ENCODE measurements at places on chromosomes 2 and 18.
A peak's percentile ranks its signal among the peaks of the same experiment; 100 is the strongest.

- peak; percentile 73 for DNase-seq
Measured at GRCh38 chr2:162073888-162074631, at the start of gene DPP4. Gene DPP4 (minus strand): TSS chr2:162074215. CDS start chr2:162073981, 234 bp downstream.

DNA sequence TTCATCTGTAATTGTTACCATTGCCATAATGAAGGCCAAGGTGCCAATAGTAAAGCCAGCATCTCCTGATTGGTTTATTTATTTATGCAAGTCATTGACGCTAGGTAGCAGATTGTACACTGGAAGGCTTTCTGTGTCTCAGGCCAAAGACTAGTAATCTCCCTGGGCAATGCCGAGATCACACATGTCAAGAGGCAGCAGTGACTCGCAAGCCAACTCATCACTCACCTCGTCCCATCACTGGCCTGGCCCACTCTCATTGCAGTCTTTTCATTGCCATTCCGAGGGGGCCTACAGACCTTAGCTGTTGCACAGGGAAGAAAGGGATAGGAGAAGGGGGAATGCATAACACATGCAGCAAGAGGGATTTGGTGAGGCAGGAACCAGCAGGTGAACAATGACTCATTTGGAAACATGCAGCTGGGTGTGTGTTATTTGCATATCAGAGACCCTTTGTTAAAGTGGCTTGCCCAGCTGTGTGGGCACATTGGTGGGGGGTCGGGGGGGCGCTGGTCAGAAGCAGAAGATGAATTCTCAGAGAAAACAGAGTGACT, 448.7 kb upstream of the HNRNPA3 start:
- DNase-seq, result no peak

DNA sequence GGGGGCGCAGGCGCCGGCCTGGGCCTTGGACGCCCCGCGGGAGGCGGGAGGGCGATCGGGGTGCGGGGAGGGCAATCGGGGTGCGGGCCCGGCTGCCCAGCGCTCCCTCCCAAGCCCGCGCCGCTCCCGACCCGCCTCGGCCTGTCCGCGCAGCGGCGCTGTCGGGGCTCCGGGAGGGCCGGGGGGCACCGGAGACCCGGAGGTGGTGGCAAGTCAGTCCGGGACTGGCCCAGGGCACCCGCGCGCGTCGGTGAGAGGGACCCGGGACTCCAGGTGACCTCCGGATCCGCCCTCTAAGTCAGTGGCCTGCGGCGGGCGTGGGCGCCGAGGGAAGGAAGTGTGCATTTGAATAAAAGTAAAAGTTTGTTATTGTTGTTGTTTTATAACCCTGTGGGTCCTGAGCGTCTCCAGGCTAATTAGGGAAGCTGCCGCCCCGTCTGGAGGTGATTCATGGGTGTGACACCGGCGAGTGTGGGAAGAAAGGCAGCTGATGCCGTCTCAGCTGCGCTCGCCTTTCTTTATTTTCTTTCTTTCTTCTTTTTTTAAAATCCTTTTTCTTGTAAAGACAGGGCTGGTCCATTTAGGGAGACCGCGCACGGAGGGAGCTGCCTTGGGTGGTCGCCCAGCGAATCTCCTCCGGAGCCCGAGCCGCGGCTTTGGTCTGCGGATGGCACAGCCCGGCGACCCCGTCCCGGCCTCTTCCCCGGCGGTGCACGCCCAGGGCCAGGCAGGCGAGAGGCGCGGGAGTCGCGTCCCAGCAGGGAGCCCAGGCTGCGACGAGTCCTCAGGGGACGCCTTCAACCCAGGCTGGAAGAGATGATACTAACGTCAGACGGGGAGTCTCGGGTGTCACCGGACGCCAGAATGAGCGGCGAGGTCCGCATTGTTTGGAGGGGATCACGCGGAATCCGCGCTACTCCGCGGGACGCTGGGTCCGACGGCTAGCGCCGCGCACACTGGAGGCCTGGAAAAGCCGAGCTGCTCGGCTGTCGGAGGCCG, 627 bp upstream of the CRACDL start:
- peak; percentile 45 for DNase-seq

GRCh38 chr18:74256190-74256589, 35.6 kb downstream of the CYB5A start:
- no peak for DNase-seq

DNA sequence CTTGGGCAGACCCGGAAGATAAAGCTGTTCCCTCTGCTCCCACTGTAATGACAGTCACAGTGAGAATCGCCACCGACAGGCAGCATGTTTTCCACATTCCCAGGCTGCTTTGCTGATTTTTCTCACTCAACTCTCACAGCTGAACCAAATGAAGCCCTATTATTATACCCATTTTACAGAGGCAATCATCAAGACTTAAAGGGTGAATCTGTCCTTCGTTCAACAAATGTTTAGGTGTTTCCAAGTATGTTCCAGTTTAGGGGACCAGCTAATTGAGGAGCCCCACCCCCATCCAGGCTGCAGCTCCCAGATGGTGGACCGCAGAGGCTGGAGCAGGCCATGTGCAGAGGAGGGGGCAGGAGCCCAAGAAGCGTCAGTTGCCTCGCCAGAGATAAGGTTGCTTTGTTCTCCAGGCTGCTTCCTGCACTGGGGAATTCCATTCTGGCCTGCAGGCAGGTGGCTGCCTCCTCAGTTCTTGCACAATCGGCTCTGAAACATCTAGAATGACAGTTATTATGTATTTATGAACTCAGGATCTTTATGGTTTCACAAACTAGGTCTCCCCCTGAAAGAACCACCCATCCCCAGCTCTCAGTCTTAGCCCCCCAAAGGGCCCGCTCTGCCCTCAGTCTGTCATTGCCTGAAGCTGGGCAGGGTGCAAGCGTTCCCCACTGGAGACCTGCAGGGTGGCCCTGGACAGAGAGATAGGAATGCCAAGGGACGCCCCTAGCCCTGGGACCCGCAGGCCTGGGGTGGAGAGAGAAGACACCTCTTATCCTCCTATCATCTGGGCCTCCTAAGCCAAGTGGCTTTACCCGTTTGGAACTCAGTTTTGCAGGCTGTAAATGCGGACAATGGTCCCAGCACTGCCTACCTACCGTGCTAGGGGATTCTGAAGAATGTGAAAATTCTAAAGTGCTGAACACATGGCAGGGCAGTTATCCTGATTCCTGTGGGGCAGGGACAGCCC, 49.1 kb upstream of the MYCN start:
- no peak for DNase-seq

DNA sequence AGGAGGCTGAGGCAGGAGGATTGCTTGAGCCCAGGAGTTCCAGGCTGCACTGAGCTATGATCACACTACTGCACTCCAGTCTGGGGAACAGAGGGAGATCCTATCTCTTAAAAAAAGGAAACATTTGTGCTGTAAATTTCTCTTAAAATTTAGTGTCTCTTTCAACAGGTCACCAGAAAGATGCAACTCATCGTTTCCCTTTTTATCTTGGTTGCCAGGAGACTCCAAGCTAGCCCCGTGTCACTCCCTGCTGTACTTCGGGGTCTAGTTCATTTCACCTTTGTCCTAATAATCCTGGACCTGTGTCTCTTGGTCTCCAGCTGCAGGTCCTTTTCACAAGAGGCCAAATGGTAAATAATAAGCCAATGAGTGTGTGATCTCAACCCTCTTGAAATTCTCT, 7.1 kb downstream of the HS1BP3 start:
- no peak for DNase-seq

DNA sequence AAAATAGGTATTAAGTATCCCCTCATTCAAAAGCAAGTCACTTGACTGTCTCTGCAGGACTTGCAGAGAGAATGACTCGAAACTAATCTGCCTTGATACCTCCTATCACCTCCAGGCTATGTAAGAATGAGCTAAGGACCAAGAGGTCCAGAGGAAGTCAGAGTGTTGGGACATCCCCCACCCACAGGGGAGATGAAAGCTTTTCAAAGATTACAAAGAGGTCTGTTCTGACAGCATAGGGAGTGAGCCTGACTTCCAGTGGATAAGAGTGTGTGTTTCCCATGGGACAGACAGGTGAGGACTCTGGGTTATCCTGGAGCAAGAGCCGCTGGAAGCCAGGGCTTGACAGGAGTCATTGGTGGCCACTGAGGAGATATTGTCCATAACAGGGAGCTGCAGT, 85.0 kb upstream of the TACR1 start:
- no peak for DNase-seq

DNA sequence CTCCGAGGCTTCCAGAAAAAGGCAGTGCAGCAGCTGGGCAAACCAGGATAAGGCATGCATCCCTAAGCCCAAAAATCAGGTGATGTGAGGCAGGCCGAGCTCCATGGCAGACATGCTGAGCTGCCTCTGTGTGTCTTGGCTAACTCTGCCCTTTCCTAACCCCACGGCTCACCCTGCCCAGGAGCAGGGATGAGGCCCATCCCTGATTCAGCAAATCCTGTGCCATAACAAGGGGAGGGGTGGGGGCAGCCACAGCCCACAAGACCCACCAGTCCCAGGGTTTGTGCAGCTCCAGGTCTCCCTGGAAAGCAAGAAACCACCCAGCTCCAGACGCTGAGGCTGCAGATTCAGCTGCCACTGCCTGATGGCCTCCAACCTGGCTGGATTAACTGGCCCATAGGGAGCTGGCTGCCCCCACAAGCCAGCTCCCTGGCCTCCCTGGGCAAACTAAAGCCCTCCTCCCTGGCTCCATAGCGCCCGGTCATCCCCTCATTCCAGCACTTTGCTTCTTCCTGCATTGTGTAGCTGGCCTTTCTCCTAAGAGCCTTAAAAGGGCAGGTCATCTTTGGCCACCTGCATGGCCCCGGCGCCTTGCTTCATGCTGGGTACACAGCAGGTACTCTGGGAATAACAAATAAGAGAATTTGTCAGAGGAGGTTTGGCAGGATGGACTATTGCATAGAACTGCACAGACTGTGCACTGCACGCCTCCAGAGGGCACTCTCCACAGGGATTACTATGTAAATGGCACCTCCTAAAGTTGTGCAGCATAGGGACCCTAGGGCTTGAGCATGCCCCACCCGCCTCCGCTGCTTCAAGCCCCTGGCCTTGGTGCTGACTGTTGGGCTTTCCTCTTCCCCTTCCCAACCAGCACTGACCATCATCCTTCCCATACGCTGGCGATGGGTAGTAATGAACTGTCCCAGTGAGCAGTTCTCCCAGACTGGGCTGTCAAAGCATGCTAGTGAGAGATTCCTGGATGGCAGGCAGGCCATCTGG, 10.7 kb downstream of the STEAP3 start:
- no peak for DNase-seq

GRCh38 chr2:217415316-217415715, 555.5 kb upstream of the TNP1 start:
- no peak for DNase-seq

- DNase-seq, result no peak
Measured at GRCh38 chr2:43513796-43514195, 82.0 kb downstream of the THADA start.

GRCh38 chr2:128734521-128735295, 416.0 kb upstream of the HS6ST1 start:
- peak; percentile 34 for DNase-seq

- no peak for DNase-seq
Measured at GRCh38 chr18:42477267-42477666, 522.2 kb downstream of the PIK3C3 start.

DNA sequence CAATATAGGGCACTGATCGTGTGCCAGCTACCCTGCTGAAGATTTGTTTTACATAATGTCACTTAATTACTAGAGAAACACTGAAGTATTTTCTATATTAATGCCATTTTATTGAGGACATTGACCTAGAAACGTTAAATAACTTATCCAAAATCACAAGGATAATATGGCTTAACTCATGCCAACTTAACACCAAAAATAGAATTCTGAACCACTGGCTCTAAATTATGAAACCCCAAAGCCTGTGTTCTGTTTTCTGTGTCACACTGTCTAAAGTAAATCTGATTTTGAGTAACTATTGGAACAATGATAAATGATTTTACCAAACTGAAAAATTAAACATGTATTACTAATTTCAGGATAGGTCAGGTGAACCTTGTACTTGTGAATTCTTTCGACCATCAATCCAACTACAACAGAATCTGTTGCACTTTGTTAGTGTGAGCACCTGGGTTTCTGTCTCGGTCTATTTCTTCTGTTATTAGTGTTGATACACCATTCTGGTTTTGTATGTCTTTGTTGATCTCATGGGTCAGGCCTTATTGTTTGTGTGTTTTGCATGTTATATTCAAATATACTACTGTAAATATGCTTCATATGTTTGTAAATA, 48.2 kb upstream of the CCDC141 start:
- DNase-seq, result no peak

- no peak for DNase-seq
Measured at GRCh38 chr2:149125031-149125725, 86.7 kb downstream of the LYPD6B start.

DNA sequence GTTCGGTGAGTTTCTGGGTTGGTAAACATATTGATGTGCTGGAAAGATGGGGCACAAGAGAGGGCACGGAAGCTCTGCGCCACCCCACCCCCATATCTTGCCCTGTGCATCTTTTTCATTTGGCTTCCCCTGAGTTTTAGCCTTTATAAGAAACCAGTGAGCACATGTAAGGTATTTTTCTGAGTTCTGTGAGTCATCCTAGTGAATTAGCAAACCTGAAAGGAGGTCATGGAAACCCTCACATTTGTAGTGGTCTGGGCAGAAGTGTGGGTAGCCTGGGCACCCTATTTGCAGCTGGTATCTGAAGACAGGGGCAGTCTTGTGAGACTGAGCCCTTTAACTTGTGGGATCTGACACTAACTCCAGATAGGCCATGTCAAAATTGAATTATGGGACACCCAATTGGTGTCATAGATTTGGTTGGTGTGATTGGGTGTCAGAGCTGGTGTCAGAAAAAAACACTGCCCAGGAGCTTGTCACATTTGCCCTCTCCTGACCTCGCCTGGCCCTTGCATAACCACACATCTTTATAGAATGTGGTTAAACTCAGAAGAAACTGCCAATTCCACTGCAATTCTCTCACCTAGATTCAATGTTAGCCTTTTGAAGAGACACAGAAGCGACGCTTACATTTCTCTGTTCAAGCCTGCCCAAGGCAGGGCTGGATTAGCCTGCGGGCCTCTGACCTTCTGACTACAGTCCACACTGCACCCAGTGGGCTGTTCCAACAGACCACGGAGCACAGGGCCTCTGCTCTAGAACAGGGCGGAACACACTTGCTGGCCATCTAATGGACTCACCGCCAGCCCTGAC, 12.0 kb upstream of the GALM start:
- peak; percentile 69 for DNase-seq

- no peak for DNase-seq
Measured at GRCh38 chr2:212926940-212927339, 224.5 kb downstream of the IKZF2 start.

GRCh38 chr2:217527590-217528202, 475.1 kb downstream of the TNS1 start:
- no peak for DNase-seq

- no peak for DNase-seq
Measured at GRCh38 chr2:238694922-238695321, 153.0 kb upstream of the TWIST2 start.

GRCh38 chr2:70759446-70759845, 8.6 kb downstream of the ADD2 start:
- DNase-seq, result no peak

GRCh38 chr2:26615336-26615859, 25.8 kb downstream of the CIB4 start:
- DNase-seq, result no peak

GRCh38 chr2:240816584-240817495, 3.2 kb downstream of the KIF1A start:
- DNase-seq, result no peak

GRCh38 chr2:237923481-237924163, 43.2 kb upstream of the UBE2F start:
- peak; percentile 89 for DNase-seq

- no peak for DNase-seq
Measured at GRCh38 chr2:211756266-211756665, 782.3 kb downstream of the ERBB4 start.

All from activated T-cell treated with anti-CD3 and anti-CD28 coated beads, Interleukin-2, amount 50 U/mL, for 48 hours (primary cell).